ENCODE measurements at places on chromosomes 12 and 14.

DNA sequence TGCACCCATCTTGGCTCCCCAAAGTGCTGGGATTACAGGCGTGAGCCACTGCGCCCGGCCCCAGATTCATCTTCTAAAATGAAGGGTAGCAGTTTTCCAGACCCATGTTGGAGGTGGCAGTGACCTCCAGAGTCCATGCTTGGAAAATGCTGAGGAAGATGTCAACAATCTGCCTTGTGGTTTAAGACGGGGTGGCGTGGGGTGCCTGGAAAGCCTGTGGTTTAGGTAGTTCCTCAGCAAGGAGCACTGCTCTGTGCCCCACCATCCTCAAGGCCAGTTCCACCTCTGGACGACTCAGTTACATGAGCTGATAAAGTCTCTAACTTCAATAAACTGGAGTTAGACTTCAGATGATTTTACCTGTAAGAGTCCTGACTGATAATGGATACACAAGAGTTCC is 48.6 kb downstream of the DRAM1 start:
- DNase-seq: no peak
- H3K4me3 ChIP-seq: no peak overlapping the region
- H3K36me3 ChIP-seq: no peaks in the 10 kb centered on the region
- peaks cover 8% of the 10 kb centered on the region for H3K27me3 ChIP-seq

DNA sequence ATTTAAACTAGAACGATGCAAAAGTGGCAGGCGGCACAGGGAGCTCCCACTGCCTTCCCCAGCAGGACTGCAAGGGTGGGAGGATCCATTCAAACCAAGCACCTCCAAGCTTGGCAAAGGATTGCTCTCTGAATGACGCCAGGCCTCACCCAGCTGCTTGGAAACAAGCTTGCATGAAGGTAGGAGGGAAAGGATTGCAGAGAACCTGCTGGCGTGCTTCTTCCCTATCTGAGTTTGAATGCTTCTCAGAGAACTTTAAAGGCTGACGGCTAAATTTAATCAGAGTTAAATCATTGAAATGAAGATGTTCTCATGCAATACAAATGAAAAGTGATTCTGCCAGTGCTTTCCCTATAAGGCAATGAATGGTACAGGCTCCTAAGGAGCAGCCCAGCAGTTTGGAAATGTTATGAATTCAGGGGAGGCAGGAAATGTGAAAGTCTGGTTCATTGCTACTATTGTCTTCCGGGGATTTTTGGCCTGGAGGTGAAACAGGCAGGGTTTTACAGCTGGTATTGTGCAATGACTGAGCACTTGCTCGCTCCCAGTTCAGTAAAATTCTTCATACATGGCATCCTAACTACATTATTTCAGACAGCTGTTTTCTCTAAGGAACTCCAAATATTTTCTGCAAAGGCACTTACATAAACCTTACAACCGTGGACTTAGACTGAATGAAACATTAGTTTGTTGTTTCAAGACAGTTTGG is 31.9 kb upstream of the DUSP6 start:
- no peak for DNase-seq
- H3K4me3 ChIP-seq: no peak overlapping the region
- H3K27me3 ChIP-seq: no peaks in the 10 kb centered on the region
- H3K4me1 ChIP-seq: no peaks in the 10 kb centered on the region

GRCh38 chr14:50714450-50715073 is 46.5 kb upstream of the SAV1 start:
- no peak for DNase-seq
- H3K4me1 ChIP-seq: no peaks in the 10 kb centered on the region
- H3K36me3 ChIP-seq: no peaks in the 10 kb centered on the region
- H3K27ac ChIP-seq: no peak overlapping the region
- no peaks in the 10 kb centered on the region for H3K27me3 ChIP-seq

DNA sequence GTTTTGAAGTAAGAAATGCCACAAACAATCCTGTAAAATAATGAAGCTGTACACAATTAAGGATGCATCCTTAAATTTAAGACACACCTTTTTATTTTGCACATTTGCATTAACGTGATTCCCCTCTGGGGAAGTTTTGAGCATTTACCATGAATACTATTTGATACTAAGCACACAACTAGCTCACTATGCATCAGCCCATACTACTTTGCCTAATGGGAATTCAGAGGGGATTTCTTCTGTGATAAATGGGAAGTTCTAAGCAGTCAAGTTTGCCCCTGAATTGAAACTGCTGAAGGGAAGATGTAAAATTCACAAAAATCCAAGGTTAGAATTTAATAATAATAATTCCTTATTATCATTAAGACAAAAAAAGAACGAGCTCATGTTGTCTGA is 27.4 kb downstream of the SINHCAF start:
- H3K27ac ChIP-seq: peak overlapping the region; percentile 63
- peaks cover 60% of the 10 kb centered on the region for H3K36me3 ChIP-seq
- H3K27me3 ChIP-seq: no peaks in the 10 kb centered on the region
- no peak for DNase-seq

DNA sequence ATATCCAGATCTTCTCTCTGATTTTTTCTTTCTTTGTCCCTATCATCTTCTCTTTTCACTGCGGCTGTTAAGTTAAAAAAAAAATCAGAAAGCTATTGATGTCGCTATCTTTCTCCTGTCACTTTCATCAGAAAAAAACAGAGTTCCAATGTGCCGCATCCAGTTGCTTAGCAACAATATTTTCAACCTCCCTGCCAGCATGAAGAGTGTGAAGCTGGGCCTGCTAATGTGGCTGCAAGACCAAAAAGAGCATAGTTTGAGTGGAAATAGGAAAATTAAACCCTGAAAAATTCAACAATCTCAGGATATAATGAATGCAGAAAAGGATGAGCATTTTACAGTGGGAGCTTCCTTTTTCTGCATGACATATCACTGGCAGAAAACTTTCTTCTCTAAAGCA is 1025.4 kb upstream of the LRFN5 start:
- no peak overlapping the region for H3K27ac ChIP-seq
- H3K27me3 ChIP-seq: no peaks in the 10 kb centered on the region
- H3K36me3 ChIP-seq: no peaks in the 10 kb centered on the region
- no peaks in the 10 kb centered on the region for H3K4me1 ChIP-seq

- peak; percentile 58 for DNase-seq
- peaks cover 78% of the 10 kb centered on the region for H3K27me3 ChIP-seq
- peaks cover 12% of the 10 kb centered on the region for H3K4me1 ChIP-seq
- no peaks in the 10 kb centered on the region for H3K36me3 ChIP-seq
Observed at GRCh38 chr14:71932229-71932981, at the start of gene RGS6. TSS of gene RGS6 (plus strand) at chr14:71932429.

DNA sequence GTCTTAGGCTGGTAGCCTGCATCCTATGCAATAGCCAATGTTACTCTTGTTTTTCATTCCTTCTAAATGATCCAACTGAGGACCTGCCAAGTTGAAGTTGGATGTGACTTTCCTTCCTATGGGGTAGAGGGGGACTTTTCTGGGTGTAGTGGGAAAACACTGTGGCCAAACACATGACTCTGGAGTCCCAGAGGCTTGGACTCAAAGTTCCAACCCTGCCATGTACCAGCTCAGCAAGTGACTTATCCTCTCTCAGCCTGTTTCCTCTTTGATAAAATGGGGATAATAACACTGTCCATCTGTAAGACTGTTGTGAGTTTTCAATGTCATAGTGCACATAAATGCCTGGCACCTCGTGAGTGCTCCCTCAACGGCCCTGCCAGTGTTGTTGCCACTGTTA is 97.0 kb downstream of the ZFP36L1 start:
- no peaks in the 10 kb centered on the region for H3K27me3 ChIP-seq
- peaks cover 15% of the 10 kb centered on the region for H3K4me1 ChIP-seq
- H3K4me3 ChIP-seq: no peak overlapping the region
- H3K27ac ChIP-seq: no peak overlapping the region

- no peaks in the 10 kb centered on the region for H3K36me3 ChIP-seq
- DNase-seq: no peak
- no peak overlapping the region for H3K4me3 ChIP-seq
Observed at GRCh38 chr14:34368115-34368970, 93.7 kb downstream of the SPTSSA start.

DNA sequence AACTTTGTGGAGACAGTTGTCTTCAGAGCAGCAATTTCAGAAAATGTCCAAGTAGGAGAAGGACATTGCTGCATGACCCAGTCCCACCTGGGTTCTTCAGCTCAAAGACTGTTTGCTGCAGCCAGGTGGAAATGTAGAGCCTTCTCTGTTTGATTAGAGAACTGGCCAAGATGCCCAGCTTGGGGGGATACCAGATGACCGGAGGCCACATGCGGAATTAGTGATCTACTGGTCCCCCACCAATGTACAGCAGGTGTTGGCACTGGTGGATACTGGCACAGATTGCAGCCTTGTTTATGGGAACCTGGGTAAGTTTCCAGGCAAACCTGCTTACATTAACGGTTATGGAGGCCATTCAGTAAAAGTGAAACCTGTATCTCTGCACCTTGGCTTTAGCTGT is 555.3 kb downstream of the SLC6A15 start:
- H3K27ac ChIP-seq: no peak overlapping the region
- no peak overlapping the region for H3K4me3 ChIP-seq
- DNase-seq: no peak
- H3K4me1 ChIP-seq: no peaks in the 10 kb centered on the region
- H3K36me3 ChIP-seq: no peaks in the 10 kb centered on the region

DNA sequence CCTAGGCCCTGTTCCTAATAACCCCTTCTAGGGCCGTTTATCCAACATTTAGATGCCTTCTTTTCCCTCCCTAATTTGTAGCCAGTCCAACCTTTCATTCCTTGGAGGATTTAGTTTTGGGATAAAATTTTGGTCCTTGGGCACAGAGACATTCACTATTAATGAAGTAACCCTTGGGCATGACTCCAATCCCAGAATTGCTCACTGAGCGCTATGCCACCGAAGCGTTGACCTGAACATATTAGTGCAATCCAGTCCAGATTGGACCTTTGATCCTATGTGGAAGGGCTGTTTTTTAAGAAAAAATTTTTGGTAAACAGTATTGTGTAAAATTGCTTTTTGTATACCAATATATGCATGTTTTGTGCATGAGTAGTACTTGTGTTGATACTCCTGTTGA is 10.0 kb downstream of the DACT1 start:
- H3K4me1 ChIP-seq: no peaks in the 10 kb centered on the region
- H3K36me3 ChIP-seq: no peaks in the 10 kb centered on the region
- DNase-seq: no peak
- no peak overlapping the region for H3K27ac ChIP-seq
